Heart left ventricle (tissue), 16 donors: ENCODE measurements at places on chromosomes 1 and 21. TPM values are rescaled to one million over a fixed set of nuclear protein-coding genes. Genes with fewer than 3 reads are reported as not detected.

GRCh38 chr1:226384717-226385116 lies 23.2 kb downstream of the PARP1 start:
- H3K36me3 ChIP-seq = no peaks in the 10 kb centered on the region
- DNase-seq = no peak
- H3K4me1 ChIP-seq = no peaks in the 10 kb centered on the region
- H3K4me3 ChIP-seq = no peak overlapping the region
- H3K27ac ChIP-seq = no peak overlapping the region

GRCh38 chr1:6811583-6811982 lies 26.3 kb downstream of the CAMTA1 start:
- no peak overlapping the region for H3K27ac ChIP-seq
- no peaks in the 10 kb centered on the region for H3K27me3 ChIP-seq
- H3K4me3 ChIP-seq = no peak overlapping the region
- no peaks in the 10 kb centered on the region for H3K36me3 ChIP-seq
- peaks cover 29% of the 10 kb centered on the region for H3K4me1 ChIP-seq
- DNase-seq = no peak

DNA sequence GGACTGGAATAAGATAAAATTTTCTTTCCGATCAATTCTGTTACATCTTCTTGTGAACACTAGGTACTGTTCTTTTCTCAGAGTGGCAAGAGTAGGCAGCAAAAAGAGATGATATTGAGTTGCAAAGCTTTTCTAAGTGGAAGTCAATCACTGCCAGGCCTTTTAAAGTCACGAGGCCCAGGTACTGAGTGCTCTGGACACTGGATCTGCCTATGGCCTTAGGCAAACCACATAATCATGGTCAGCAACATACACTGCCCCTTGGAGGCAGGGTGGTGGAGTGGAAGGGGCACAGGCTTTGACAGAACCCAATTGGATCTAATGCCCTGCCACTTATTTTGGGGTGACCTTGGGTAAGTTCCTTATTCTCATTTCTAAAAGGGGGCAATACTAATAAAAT lies 41.5 kb downstream of the TSEN15 start:
- H3K27ac ChIP-seq = no peak overlapping the region
- H3K36me3 ChIP-seq = no peaks in the 10 kb centered on the region
- no peaks in the 10 kb centered on the region for H3K4me1 ChIP-seq
- no peak for DNase-seq

GRCh38 chr1:150995896-150996295 lies 10.8 kb downstream of the MINDY1 start:
- H3K4me3 ChIP-seq = no peak overlapping the region
- no peak for DNase-seq
- H3K4me1 ChIP-seq = no peaks in the 10 kb centered on the region
- no peaks in the 10 kb centered on the region for H3K27me3 ChIP-seq

DNA sequence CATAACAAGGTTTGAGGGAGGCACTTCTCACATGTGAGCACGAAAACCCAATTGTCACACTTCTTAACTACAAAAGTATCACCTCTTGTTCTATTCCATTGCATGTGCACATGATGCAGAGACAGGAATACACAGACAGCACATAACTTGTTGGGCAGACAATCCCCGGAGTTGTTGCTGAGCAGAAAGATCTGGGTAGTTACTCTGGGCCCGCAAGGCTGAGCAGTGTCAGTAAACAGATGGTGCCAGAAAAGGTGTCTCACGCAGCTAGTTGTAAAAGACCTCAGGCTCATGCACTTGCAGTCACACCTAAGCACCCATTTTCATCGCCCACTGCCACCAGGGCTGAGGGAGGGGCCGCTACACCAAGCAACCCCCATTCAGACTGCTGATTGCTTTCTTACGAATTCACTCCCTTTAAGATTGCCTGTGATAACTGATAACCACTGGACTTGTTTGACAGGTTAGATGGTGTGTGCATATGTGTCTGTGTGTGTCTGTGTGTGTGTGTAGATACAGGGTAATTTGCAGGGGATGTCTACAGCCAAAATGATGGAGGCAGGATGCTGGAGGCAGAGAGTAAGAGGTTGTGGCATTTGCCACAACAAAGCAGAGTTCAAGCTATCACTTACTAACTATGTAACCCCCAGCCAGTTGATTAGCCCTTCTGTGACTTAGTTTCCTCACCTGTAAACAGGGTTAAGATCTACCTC lies 4.2 kb downstream of the LGR6 start:
- H3K36me3 ChIP-seq = no peaks in the 10 kb centered on the region
- no peak for DNase-seq
- peaks cover 20% of the 10 kb centered on the region for H3K27me3 ChIP-seq
- no peak overlapping the region for H3K4me3 ChIP-seq
- no peak overlapping the region for H3K27ac ChIP-seq

- no peak for DNase-seq
- H3K4me1 ChIP-seq = peaks cover 63% of the 10 kb centered on the region
- H3K36me3 ChIP-seq = peaks cover under 1% of the 10 kb centered on the region
- H3K27ac ChIP-seq = no peak overlapping the region
These were observed 21.8 kb downstream of the C1orf21 start for GRCh38 chr1:184408580-184408979.

DNA sequence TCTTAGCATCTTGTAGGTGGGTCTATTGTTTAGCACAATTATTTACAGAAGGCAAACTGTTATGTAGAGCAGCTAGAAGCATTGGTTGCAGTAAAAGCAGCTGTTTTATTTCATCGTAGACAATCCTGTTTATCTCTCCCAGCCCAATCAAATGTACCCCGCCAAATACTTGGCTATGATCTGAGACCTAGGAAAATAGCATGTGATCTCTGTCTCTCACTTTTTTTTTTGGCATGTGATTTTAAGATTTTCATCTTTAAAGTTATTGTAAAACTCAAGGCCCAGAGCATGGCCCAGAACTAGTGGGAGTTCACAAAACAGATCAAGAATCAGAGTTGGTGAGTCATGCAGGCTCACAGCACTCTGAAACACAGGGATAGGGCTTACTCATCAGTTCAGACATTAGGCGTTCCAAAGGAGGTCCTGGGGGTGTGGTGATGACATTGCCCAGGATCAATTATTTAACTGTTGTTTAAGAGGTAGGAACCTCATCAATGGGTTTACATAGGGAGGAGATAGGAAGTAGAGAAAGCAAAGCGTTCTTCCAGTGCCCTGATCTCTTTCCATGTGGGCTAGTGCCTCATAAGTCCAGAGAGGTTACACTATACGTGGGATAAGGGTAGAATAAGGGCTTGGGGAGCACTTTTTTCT lies 40.2 kb downstream of the TBX19 start:
- H3K4me3 ChIP-seq = no peak overlapping the region
- H3K4me1 ChIP-seq = no peaks in the 10 kb centered on the region
- no peaks in the 10 kb centered on the region for H3K27me3 ChIP-seq
- no peaks in the 10 kb centered on the region for H3K36me3 ChIP-seq

DNA sequence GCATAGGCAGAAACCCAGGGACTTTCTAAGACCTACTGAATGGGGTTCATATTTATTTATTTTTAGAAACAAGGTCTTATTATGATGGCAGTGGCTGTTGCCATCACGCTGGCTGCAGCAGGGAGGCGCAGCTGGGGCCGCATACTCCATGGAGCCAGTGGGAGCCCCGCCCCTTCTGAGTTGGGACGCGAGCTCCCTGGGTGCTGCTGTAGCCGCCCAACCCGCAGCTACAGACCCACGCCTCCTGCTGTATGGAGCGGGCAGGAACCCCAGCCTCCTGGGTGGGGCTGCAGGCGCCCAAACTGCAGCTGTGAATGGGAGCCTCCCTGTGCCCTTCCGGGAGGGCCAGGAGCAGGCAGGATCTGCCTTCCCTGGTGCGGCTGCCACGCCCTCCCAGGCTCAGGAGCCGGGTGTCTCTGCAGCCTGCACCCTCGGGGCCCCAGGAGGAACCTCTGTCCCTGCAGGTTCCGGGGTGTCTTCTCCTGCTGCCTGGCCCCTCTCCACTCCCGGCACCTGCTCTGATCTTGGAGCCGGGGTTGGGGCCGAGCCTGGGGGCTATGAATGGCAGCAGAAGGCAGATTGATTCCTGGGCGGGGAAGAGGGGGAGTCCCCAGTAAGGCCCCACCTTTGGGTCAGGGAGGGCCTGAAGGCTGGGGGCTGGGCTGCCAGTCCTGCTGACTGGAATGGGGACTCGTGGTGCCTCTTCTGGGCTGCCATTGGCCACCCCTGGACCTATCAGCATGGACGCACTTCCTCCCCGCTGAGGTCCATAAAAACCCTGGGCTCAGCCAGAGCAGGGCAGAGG lies 66.5 kb upstream of the LRRN2 start:
- H3K4me1 ChIP-seq = no peaks in the 10 kb centered on the region
- H3K27me3 ChIP-seq = no peaks in the 10 kb centered on the region
- H3K36me3 ChIP-seq = no peaks in the 10 kb centered on the region

DNA sequence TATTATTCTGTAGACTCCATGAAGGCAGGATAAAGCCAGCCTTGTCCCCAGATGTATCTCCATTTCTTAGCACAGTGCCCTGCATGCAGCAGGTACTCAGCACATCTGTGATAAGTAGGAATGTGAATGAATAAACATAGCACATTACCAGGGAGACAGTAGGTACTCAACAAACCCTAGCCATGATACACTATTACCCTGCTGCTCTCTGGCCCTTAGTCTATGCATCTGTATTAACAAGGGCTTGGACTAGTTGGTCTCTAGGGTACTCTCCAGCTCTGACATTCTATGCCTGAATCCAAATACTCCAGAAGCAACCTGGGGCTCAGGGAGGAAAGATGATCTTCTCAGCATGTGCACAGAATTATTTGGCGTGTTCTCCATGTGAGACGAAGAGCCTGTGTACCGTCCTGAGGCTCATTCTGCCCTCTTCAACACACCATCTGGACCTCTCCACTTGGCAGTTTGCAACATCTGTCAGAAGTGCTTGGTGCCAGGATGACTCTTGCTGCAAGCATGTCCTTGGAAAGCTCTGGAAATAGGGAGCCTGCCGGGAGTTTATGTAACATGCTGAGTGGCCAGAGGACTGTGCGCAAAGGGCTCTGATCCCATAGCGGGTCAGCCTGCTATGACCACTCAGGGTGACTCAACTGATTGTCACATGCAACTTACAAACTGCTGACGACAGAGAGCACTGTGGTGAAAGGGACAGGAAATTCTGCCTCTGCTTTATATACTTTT lies 228.2 kb upstream of the USP24 start:
- H3K36me3 ChIP-seq = no peaks in the 10 kb centered on the region
- H3K4me3 ChIP-seq = no peak overlapping the region
- H3K27me3 ChIP-seq = no peaks in the 10 kb centered on the region
- DNase-seq = peak; percentile 65

GRCh38 chr1:160876311-160876710 lies 8.7 kb downstream of the ITLN1 start:
- DNase-seq = no peak
- H3K27me3 ChIP-seq = no peaks in the 10 kb centered on the region
- H3K4me1 ChIP-seq = no peaks in the 10 kb centered on the region

DNA sequence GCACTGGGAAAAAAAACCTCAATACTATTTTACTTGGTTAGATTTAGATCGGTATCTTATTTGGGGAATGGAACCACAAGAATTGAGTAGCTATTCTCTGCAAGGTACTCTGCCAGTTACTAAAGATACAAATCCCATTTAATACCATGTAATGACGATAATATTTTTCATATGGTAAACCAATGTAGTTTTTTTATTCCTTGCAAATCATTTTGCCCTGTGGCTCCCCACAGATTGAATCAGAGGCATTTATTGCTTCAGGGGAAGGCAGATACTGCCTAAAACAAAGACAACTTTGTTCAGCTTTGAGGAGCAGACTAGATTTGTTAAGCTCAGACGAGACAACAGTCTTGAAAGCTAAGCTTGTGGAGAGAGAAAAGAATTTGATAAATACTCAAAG lies 226.7 kb upstream of the RUNX1 start:
- H3K4me3 ChIP-seq = no peak overlapping the region
- DNase-seq = no peak
- no peaks in the 10 kb centered on the region for H3K36me3 ChIP-seq
- H3K4me1 ChIP-seq = peaks cover 2% of the 10 kb centered on the region

- H3K4me3 ChIP-seq = no peak overlapping the region
- no peaks in the 10 kb centered on the region for H3K27me3 ChIP-seq
- H3K36me3 ChIP-seq = no peaks in the 10 kb centered on the region
- H3K27ac ChIP-seq = peak overlapping the region; percentile 51
These were observed 74.1 kb downstream of the XCL2 start for GRCh38 chr1:168469690-168470089.

DNA sequence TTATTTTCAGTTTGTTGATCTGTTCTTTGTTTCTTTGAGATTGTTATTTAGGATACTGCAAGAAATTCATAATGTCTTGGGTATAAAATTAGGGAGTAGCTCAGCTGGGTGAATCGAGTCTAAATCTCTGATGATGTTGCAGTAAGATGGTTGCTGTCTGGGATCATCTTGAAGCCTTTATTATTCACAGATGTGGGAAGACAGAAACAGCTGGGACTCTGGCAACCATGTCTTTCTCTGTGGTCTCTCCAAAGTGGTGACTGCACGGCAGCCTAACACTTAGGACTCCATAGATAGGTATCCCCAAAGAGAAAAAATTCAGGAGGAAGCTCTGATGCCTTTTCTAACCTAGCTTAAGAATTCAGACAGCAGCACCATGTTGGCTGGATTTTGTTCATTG lies 52.7 kb downstream of the RAP1A start:
- H3K4me1 ChIP-seq = peaks cover 5% of the 10 kb centered on the region
- no peak overlapping the region for H3K27ac ChIP-seq
- no peak for DNase-seq
- no peaks in the 10 kb centered on the region for H3K27me3 ChIP-seq
- H3K36me3 ChIP-seq = no peaks in the 10 kb centered on the region
- H3K4me3 ChIP-seq = no peak overlapping the region

- H3K4me1 ChIP-seq = no peaks in the 10 kb centered on the region
- no peak for DNase-seq
- no peaks in the 10 kb centered on the region for H3K36me3 ChIP-seq
- H3K27ac ChIP-seq = no peak overlapping the region
These were observed 10.4 kb upstream of the TMEM9 start for GRCh38 chr1:201164645-201165044.

DNA sequence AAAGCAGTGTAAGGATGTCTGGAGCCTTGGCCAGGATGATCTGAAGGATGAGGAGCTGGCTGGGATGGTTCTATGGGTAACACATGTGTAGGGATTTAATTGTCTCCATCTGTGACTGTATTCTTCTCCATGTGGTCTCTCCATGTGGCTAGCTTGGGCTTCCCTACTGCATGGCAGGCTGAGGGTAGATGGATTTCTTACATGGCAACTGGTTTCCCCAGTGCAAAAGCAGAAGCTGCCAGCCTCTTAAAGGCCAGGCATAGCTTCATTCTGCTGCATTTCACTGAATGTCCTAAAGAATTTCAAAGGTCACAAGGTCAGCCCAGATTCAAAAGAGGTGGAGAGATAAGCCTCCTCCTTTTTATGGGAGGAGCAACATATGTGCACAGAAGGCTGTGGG lies 61.7 kb downstream of the XCL2 start:
- H3K36me3 ChIP-seq = no peaks in the 10 kb centered on the region
- H3K27ac ChIP-seq = peak overlapping the region; percentile 46
- DNase-seq = no peak
- no peak overlapping the region for H3K4me3 ChIP-seq

DNA sequence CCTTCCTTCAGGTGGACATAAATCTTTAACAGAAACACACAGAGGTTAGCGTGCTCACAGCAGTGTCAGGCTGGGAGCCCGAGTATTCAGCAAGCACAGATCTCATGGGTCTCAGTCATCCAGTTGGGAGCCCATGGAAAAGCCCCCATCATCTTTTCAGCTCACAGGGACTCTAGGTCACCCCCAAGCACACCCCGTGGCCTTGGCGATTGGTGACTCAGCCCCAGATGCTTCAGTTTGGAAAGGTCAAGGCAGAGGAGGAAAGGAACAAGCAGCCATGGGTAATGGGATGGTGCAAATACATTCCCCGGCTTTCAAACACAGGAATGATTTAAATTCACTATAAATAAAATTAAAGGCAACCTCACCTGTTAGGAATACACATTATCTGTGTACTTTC lies 88.9 kb downstream of the PGBD5 start:
- H3K4me3 ChIP-seq = no peak overlapping the region
- no peaks in the 10 kb centered on the region for H3K27me3 ChIP-seq
- H3K36me3 ChIP-seq = no peaks in the 10 kb centered on the region

The PKN2 gene
- total RNA-seq = 37.7 TPM

The SPRR5 gene
- not detected for total RNA-seq

The ADAMTSL4 gene
- 69.0 TPM for total RNA-seq

The MYBPH gene
- not detected for total RNA-seq
